ENCODE measurements at places on chromosomes 12 and 14.

DNA sequence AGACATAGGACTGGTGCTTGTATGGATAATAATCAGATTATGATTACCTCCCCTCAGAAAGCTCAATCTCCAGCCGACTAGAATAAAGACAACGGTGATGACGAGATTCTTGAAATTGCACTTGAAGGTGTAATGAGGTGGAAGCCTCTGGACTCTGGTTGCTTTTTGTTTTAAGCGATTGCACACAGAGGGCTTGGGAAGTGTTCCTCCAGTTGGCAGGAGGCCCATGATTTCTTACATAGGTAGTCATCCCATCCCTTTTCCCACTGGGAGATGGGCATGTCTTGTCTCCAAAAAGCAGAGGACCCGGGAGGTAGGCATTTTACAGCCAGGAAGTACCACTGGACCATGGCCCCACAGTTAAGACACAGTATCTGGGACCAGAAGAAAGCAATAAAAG is 165.7 kb upstream of the FKBP4 start:
- no peak for DNase-seq

DNA sequence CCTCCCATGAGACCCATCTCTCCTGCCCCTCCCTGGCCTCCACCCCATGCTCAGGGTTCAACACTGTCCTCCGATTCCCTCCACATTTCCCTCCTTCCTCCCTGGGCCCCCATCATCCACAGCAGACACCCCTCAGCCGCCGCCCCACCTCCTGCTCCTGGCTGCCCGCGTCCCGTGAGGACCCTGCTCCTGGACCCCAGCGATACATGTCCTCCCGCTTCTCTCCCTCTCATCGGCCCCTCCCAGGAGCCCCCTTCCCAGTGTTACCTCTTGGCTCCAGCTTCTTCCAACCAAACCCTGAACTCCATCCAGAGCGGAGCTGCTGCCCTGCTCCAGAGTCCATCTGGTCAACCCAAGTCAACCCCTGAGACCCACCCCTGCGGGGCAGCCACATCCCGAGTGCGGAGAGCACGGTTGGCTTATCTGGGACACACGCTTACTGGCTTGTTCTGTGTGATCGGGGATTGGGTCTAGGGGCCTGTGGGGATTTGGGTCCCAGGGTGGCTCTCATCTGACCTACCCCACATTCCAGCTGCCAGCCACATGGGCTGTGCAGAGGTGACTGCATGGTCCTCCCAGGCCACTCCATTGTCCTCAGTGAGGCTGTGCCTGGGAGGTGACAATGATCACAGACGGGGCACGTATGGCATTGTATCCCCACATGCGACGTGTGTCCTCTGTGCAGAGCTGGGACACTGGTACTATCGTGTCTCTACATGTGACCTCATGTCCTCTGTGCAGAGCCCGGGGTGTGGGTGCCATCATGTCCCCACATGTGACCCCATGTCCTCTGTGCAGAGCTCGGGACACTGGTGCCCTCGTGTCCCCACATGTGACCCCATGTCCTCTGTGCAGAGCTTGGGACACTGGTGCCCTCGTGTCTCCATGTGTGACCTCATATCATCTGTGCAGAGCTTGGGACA is 333.6 kb downstream of the ADGRD1 start:
- DNase-seq: no peak

GRCh38 chr12:59619461-59620240 is 23.8 kb downstream of the SLC16A7 start:
- no peak for DNase-seq

GRCh38 chr12:123085066-123085465 is 65.8 kb downstream of the PITPNM2 start:
- DNase-seq: no peak

DNA sequence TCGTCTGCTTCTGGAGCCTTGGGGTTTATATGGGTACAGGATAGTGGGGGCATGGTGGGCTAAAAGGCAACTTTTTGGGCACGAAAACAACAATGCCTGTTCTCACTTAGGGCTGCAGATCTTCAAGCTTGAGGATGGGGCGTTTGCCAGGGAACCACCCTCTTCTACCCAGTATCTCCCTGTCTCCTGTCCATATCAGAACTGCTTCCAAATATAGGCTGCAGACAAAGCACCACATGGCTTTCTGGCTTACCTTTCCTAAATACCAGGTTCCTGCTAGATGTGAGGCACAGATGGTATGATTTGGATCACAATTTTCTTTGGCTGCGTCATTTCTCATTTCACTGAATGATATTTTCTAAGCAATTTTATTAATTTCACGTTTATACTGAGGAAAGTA is 70.4 kb downstream of the CMAS start:
- DNase-seq: no peak

DNA sequence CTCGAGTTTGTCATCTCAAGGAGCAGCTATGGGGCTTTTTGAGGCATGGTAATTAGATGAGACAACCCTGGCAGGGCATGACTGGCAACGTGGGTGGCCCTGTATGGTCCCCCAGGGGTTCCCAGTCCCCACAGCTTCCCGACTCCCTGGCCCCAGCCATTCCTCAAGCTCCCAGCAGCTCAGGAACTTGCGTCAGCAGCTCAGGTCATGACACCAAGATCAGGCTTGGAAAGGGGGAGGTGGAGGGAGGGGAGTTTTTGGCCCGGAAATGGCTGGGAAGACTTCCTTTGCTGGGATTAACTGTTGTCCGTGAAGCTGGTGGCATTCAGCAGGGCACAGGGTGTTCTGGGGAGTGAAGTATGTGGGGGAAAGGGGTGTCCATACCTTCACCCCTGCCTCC is 10.4 kb upstream of the NRIP2 start:
- no peak for DNase-seq

- DNase-seq: no peak
Observed at GRCh38 chr12:69024413-69024812, 91.4 kb upstream of the CPM start.

- DNase-seq: no peak
Observed at GRCh38 chr12:12819752-12820311, 6.7 kb downstream of the DDX47 start.

DNA sequence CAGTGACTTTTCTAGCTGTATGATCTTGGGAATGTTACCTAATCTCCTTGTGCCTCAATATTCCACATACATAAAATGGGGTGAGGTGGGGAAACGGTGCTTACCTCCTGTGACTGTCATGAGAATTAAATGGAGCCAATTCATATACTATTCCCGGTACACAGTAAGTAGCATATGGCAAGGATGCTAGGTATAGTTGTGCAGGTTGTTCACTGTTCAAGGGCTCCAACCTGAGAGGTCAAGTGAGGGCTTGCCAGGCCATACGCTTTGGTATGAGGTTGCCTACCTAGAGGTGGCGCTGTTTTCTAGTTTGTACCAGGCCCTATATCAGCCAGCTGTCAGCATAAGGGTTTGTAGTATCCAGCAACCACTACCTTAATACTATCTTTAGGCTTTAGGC is 3.6 kb upstream of the BATF start:
- DNase-seq: no peak

- DNase-seq: no peak
Observed at GRCh38 chr12:53524476-53524875, 17.2 kb upstream of the NPFF start.

- DNase-seq: no peak
Observed at GRCh38 chr12:127280393-127281275, 986.3 kb upstream of the TMEM132C start.

GRCh38 chr12:5488626-5488955 is 56.7 kb downstream of the NTF3 start:
- DNase-seq: no peak

- peak; percentile 96 for DNase-seq
Observed at GRCh38 chr12:119288576-119288975, 46.0 kb upstream of the CCDC60 start.

DNA sequence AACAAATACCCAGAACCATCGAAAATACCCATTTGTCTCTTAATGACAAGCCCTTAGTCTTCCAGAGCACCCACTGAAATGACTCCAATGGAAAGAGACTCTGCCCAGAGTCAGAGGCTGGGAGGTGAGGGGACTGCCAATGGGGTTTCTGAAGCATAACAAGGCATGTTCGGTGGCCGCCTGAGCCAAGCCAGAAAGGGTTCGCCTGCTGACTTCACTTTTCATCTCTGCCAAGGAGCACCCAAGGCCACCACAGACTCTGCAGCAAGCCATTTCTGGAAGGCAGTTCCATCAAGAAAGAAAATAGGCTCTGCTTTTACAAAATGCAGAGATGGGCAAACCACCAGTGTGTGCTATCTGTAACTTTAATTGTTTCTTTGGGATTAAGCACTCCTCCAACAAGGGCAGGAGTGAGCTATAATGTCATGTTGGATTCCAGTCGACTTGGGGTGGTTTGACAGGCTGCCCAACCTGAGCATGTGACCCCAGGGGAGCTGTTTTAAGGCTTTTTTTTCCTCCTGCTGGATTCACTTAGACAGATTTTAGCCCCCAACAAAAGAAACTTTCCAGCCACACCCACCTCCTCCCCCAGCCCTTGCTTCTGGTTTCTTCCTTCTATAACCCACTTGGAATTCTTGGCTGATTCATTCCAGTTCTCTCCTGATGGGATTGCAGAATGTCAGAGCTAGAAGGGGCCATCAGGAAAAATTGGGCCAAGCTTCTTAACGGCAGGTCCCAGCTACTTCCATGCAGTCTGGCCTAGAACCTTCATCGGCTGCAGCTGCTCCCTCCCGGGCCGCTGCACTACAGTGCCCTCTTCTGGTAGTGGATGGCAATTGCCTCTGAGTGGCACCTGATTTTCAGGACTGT is 24.1 kb downstream of the CKAP4 start:
- peak; percentile 69 for DNase-seq

DNA sequence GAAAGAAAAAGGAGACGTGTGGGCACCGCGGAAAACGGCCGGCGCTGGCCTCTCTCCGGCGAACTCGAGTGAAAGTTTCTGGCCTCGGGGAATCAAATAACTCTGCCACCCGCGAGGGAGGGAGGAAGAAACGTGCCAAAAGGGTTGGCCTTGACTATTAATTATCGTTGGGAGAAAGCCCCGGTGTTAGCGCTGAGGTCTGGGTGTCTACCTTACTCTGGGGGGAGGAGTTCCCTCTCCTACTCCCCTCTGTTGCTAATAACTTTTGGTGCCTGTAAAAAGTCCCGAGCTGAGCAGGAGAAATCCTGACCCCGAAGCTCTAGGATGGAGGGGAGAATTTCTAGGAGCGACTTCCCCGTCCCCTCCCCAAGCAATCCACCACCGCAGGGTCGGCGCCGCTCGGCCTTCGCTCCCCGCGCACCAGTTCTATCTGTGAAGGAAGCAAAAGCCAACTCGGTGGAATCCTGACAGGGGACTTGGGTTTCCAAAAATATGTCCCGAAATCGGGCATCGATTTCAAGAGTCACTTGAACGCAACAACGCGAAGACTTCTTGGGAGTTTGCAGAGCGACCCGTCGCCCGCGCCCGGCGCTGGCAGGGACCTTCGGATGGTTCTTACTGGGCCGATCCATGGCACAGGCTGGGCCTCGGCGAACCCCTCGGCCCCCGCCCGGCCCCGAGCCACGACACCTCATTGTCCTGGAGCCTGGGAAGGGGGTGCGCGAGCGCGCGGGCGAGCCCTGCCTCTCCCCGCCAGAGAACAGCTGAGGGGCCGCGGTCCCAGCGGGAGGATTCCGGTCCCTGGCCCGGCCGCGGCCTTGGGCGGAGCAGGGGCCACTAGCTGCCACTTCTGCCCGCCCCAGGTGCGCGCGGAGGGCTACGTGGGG is 1.7 kb downstream of the OTX2 start:
- DNase-seq: no peak

GRCh38 chr12:74644681-74645080 is 107.0 kb downstream of the ATXN7L3B start:
- no peak for DNase-seq

GRCh38 chr12:19244312-19244711 is 114.8 kb downstream of the PLEKHA5 start:
- DNase-seq: no peak

GRCh38 chr14:65976761-65977404 is 509.3 kb upstream of the CCDC196 start:
- DNase-seq: no peak

GRCh38 chr12:92560713-92561542 is 141.9 kb upstream of the PLEKHG7 start:
- DNase-seq: no peak

DNA sequence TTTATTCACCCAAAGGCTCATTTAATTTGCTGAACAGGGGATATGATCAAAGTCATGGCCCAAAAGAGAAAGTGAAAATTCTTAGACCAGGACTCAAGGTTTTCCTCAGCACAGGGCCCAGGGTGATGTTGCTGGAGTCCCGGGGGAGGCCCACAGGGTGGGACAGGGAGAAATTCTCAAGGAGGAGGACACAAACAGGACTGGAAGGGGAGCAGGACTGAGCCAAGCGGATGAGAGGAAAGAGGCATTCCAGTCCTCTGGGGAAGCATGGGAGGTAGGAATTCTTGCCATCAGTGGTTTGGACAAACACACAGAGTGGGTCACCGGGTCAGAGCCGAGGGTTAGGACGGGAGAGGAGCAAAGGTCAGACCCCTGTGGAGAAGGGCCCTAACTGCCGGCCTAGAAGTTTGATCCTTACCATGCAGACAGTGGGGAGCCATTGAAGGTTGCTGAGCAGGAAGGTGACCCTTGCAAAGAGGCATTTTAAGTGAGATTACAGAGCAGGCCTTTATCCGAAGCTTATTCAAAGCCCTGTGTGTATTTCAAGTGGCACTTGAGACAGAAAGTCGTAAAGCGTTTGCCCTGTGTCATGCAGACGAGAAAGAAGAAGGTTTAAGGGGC is 68.4 kb upstream of the PTGR2 start:
- DNase-seq: no peak

DNA sequence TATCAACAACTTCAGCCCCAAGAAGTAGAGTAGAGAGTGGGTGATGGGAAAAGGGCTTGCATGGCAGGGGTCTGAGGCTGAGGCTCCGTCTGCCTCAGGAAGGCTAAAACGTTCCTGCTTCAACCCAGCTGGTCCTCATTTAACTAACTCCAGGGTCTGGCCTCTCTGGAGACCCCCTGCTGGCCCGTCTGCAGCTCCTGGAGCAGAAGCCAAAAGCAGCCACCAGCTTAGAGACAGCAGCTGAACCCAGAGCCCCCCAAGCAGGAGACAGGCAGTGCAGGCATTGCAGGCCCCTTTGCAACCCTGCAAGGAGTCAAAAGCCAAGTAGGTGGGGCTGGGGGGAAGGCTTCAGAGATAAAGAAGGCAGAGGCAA is 25.1 kb upstream of the LTBP2 start:
- DNase-seq: no peak

DNA sequence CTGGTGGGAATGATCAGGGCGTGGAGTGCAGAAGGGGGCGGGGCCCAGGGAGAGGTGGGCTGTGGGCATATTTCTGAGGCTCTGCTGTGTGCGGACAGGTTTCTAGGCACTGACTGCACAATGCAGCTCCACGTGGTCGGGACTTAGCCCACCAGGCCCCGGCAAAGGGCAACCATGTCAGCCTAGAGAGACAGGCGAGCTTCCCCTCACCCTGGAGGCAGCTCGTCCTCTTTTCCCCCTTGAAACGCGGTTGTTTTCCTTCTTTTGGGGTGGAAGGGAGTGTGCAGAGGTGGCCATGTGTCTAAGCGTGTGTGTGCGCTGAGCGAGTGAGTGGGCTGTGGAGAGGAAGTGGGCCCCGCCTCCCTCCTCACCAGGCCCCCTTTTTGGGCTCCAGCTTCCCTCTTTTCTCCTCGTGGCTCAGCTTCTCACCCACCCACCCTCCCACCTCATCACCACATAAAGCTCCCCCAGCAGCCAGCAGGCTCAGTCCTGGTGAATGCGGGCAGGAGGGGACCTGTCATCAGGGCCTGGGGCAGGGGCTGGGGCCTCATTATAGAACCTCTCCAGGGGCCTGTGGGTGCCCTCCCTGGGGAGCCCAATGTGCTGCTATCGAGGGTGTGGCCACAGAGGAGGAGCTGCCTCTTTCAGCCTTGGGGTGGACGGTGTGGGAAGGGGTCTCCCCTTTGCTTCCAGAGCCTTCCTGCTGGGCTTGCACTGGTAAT is 22.0 kb downstream of the LRTM2 start:
- no peak for DNase-seq

- DNase-seq: no peak
Observed at GRCh38 chr14:31962920-31963319, 114.2 kb upstream of the ARHGAP5 start.

All from SK-N-DZ (cell line).